Activated naive CD4-positive, alpha-beta T cell treated with anti-CD3 and anti-CD28 coated beads, Interleukin-2, amount 50 U/mL, for 72 hours (primary cell): ENCODE measurements at places on chromosomes 1 and 21. TPM values are rescaled to one million over a fixed set of nuclear protein-coding genes. Genes with fewer than 3 reads are reported as not detected.

Gene KIAA1614
- 0.31 TPM for total RNA-seq

Gene PROX1
- total RNA-seq, result 0.34 TPM

Gene NFIA
- total RNA-seq, result 3.1 TPM

Gene S100A9
- 1.4 TPM for total RNA-seq

Gene CFHR3
- not detected for total RNA-seq

Gene SLAMF7
- 70.9 TPM for total RNA-seq

Gene IL20
- total RNA-seq, result not detected

Gene CYP4Z1
- not detected for total RNA-seq

Gene TMEM125
- not detected for total RNA-seq

Gene LRRC7
- not detected for total RNA-seq
